ENCODE measurements at places on chromosomes 5 and 9.

DNA sequence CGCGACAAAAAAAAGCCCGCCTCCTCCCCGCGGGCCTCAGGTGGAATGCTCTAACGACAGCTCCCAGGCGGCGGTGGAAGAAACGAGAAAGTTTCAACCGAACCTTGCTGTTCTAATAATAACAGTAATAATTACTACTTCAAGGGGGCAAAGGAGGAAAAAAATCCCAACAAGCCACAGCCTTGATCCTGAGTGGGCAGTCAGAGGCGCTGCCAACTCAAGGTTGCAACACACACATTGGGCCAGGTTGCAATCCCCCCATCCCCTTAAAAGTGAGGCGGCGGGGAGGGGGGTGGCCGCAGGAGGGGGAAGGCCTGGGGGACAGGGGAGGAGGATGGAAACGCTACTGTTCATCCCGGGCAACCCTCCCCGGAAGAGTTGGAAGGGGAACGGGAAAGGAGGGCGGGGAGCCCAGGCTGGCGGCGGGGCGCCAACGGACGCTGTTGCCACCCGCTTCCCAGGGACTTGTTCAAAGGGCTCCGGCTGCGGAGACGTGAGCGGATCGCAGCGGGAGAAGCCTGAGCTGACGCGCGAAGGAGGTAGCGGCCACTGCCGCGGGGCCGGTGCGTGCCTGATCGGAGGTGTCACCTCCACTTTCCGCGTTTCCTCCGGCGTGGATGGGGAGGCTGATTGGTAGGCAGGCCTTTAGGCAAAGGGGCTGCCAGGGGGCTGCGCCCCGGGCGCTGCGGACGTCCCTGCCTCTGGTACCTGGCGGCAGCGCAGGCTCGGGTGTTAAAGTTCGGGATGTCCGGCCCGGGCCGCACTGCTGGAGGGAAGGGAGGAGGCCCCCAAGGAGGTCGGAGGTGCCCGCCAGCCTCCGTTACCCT is 647 bp downstream of the SMARCA2 start:
- peak; percentile 22 for DNase-seq

GRCh38 chr9:114884787-114885452 is 45.5 kb downstream of the TNFSF8 start:
- no peak for DNase-seq

DNA sequence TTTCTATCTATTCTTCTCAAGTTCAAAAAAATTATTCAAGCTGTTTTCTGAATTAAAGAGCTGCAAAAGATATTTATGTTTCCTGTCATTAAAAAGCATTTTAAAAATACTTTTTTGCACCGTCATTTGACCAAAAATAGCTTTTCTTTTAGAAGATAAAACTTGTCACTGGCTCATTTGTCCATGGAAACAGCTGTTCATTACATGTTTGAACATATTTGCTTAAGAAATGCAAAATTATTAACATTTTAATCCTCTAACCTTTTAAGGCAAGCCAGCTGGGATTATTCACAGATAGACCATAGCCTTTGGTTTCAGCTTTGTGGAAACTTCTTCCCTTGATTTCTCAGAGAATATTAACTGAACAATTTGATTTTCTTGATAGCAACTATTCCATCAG is 393.9 kb downstream of the TUSC1 start:
- no peak for DNase-seq

- DNase-seq, result no peak
These were observed 185.9 kb downstream of the SEMA6A start for GRCh38 chr5:116388564-116389258.

GRCh38 chr9:115276621-115277020 is 158.7 kb upstream of the TNC start:
- DNase-seq, result no peak

- DNase-seq, result no peak
These were observed 10.3 kb upstream of the QRFP start for GRCh38 chr9:130906735-130907416.

GRCh38 chr5:176319827-176320554 is 41.6 kb downstream of the KIAA1191 start:
- DNase-seq, result no peak

DNA sequence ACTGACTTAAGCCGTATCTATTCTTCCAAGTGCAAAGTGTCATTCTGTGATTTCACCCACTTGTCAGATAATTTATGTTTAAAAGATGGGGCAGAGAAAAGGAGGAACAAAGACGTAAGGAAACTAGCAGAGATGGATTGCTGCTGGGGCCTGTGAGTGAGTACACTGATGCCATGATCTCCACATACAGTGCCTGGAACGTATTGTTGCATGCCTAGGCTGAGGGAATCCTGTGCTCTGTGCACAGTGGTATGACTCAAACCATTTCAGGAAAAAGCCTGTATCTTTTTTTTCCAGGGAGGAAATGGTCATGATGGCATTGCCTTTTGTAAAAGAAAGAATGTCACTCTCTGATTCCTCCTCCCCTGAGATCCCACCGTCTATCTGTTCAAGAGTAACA is 359.5 kb upstream of the ADAMTS16 start:
- no peak for DNase-seq

DNA sequence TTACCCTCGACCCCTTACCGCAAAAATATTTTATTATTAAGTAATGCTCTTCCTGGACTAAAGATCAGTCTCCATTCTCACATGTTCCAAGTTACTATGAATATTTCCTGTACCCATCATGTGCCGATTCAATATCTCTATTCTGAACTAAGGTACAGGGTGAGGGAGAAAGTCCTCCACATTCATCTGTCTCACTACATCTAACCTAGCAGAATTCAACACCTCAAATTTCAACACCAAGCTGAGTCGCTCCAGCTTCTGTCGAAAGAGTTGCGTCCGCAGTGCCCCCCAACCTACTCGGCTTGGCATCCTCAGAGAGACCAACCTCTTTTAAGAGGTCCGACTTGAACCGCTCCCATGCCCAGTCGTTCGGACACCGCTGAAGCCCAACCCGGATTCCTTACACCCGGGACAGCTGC is 1.0 kb downstream of the CERT1 start:
- DNase-seq, result peak; percentile 10

GRCh38 chr5:107698286-107698685 is 27.5 kb upstream of the EFNA5 start:
- DNase-seq, result no peak

DNA sequence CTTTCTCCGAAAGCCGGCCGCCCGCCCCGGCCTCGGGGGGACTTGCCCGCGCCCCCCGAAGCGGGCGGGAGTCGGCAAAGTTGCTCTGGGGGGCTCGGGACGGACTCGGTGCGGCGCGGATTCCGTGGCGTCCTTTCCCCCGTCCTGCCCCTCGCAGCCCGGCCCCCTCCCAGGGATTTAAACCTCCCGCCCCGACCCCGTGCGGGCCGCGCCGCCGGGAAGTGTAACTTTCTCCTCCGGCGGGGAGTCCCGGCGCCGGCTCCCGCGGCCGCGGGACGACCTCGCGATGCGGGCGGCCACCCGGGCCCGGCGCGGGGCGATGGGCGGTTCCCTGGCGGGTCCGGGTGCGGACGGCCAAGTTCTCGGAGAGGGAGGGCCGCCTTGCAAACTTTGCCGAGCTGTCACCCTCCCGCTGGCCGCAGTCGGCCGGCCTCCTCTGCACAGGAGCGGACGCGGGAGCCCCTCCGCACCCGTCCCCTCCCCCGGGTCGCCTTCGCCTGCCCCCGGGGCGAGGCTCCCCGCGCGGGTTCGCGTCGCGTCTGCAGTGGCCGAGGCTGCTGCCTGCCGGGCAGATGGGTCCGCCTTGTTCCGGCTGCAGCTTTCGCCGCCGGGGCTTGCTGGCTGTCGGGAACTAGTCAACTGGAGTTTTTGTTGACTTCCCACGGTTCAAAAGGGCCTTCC is 732 bp downstream of the PBX3 start:
- peak; percentile 25 for DNase-seq

GRCh38 chr9:31542384-31543055 is 841.9 kb upstream of the ACO1 start:
- no peak for DNase-seq

DNA sequence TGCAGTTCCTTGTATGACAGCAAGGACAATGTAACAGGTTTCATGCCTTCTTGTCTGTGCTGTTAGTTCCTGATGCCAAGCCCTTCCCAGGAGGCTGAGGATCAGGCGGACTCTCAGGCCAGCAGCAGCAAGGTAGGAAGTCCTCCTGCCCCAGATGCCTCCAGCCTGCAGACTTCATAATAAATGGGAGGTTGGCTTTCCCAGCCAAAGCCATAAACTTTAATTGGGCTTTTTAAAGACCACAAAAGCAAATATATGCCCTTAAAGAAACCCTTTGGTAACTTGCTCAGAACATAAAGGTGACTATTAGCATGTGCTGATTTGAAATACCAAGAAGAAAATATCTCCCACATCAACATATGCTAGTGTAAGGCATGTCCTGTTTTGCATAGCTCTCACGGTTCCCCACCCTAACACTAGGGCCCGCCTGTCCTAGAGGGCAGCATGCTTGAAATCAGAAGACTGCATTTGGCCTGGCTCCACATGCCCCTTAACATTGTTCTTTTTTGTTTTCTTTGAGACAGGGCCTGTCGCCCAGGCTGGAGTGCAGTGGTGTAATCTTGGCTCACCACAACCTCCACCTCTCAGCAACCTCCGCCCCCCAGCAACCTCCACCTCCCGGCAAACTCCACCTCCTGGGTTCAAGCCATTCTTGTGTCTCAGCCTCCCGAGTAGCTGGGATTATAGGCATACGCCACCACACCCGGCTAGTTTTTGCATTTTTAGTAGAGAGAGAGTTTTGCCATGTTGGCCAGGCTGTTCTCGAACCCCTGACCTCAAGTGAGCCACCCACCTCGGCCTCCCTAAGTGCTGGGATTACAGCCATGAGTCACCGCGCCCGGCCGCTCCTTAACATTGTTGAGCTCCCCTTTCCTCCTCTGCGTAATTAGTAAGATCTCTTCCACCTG is 44.6 kb upstream of the FCN1 start:
- DNase-seq, result no peak

GRCh38 chr5:180624587-180624986 is 24.8 kb downstream of the FLT4 start:
- DNase-seq, result no peak

DNA sequence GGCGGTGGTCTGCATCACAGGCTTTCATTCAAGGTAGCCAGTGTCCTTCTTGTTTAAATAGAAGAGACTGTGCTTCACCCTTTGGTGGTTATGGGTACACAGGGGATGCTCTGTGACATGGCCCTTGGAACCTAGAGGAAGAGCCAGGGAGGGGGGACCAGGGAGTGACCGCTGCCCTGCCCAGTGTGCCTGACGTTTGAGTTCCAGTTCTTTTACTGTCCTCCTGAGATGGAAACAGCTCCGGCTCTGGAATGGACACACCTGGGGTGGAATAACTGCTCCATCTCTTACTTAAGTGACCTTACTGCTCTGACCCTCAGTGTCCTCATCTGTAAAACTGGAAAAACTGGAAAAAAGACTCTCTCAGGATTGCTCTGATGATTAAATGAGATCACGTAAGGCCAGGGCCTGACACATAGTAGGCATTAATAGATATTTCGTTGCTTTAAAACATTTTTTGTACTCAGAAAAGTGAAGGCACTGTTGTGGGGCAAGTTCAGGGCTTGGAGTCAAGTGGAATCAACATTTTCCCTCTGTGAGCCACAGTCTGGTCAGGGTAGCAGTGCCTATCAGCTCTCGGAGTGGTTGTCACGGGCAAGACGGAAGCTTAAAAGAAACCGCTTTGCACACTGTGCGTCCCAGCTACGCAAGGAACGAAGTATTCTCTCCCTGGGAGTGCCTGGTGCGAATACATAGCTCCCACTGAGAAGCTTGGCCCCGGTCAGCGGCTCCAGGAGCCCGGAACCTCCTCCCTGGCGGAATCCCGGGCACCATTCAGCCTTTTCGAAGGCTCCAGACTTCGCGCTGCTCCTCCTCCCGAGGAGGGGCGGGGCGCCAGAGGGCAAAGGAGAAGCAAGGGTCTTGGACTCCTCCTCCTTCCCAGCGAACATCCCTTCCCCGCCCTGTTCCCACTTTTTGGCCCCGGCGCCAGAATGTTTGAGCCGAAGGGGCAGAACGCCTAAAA is 5.8 kb downstream of the POU4F3 start:
- DNase-seq, result no peak

DNA sequence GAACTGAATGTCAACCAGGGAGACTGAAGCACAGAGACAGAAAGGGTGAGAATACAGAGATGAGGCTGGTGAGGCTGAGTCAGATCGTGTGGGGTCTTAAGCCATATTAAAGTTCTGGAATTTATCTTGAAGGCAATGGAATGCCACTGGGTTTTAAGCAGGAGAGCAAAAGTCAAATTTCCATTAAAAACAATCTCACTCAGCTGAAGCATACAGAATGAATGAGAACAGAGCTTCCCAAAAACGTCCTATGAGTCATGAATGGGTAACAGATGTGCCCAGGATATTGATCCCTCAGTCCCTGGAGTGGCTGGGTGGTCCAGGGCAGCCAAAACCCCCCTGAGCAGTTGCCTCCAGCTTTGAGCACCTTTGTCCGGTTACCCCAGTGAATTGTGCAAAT is 44.9 kb downstream of the PFDN1 start:
- DNase-seq, result no peak

All from progenitor cell of endocrine pancreas (in vitro differentiated cells).